ENCODE measurements at places on chromosomes 16 and 17.

DNA sequence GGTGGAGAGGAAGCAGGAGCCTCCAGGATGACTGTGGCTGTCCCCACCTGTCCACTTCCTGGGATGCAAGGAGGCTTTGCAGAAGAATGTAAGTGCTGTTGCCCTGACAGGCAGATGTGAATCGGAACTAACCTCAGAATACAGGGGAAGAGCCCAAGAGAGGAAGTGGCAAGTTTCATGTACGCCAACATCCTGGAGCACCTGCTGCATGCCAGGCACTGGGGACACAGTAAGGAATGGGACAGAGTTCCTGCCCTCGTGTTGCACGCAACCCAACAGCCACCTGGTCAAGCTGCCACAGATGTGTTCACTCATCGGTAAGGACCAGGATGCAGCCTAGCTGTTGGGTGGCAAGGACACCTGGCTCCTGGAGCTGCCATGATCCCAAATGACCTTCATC is 98.6 kb upstream of the RPL38 start:
- DNase-seq = no peak

DNA sequence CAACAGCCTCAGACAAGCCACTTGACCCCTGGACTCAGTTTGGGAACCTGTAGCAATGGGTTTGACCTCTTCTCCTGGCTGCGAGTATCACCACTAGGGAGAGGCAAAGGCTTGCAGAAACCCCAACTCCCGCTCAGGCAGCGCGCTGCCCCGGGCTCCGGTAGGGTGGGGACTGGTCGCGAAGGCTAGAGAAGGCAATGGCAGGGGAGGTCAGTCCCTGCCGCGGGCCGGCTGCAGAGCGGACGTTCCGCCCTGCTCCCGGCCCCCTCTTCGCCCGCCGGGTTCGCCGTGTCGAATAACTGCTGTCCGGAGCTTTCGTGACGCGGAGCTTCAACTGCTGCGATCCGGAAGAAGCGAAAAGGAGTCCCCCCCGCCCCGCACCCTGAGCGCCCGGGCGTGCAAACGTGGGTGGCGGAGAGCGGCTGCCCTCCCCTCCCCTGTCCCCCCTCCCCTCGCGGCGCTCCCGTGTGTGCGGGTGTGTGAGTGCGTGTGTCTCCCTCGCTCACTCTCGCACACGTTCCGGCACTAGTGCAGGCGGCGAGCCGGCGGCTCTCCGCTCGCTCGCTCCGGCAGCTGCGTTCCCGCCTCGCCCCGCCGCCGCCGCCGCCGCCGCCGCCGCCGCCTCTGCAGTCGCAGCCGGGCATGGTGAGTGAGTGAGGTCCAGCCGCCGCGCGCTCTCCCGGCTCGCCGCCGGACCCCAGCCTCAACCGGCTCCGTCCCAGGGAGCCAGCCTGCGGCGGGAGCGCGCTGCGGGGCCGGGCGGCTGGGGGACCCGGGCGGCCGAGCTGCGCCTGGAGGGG is 772 bp upstream of the SHISA6 start:
- no peak for DNase-seq

DNA sequence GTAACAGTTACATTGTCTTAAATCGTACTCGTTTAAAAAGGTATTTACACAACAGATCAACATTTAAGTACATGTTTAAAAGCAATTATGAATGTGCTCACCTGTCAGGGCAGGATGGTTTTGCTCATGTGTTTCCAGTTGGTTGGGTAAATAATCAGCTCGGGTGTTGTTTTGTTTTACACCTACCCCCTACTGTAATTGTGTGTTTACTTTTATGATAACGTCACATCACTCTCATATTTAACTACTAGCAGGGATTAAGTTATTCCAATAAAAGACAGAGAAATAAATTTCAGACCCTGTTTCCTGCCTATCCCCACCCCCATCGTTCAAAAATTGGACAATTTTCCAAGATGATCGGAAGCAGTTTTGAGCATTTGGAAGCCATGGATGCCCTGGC is 390.2 kb downstream of the SEC14L1 start:
- no peak for DNase-seq

DNA sequence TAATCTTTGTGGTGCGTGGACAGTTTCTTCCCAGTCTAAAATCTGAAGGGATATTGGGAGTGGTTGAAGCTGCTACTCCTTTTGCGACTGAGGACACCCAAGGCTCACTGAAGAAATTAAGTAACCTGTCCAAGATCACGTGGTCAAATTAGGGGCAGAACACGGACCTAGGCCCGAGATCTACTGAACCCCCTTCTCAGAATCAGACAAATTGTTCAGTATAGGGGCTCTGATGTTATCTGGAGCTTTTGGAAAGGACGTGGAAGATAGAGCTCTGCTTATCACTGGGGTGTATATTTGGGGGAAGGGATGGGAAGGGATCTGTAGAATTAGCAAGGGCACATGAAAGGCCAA is 857 bp downstream of the TANGO6 start:
- DNase-seq = no peak

DNA sequence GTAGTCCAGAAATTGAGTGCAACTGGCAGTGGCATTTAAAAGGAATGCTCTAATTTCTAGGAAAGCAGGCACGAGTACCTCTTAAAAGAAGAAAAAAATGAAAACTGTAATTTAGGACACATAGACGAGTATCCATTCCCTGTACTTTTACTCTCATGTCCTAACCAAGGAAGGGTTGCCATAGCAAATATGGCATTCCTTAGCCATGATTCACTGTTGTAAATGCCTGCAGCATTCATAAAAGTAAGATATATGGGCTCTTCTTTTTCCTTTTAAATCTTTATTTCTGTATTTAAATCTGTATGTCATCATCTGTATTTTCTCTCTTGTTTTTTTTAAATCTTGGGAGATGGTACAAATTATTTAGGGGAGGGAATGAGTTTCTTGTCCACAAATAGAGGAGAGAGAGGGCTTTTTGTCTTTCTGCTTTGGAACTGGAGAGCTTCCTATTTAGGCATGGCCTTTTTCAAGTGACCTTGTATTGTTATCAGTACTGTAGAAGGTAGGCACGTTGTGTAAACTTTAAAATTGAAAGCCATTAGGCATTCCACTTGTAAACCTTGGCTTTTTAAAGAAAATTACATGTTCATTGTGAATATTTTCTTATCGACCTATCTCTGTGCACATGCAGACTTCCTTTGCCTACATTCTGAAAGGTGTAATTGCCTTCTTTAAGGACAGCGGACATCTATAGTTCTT is 50.0 kb downstream of the TENT4B start:
- DNase-seq = no peak

DNA sequence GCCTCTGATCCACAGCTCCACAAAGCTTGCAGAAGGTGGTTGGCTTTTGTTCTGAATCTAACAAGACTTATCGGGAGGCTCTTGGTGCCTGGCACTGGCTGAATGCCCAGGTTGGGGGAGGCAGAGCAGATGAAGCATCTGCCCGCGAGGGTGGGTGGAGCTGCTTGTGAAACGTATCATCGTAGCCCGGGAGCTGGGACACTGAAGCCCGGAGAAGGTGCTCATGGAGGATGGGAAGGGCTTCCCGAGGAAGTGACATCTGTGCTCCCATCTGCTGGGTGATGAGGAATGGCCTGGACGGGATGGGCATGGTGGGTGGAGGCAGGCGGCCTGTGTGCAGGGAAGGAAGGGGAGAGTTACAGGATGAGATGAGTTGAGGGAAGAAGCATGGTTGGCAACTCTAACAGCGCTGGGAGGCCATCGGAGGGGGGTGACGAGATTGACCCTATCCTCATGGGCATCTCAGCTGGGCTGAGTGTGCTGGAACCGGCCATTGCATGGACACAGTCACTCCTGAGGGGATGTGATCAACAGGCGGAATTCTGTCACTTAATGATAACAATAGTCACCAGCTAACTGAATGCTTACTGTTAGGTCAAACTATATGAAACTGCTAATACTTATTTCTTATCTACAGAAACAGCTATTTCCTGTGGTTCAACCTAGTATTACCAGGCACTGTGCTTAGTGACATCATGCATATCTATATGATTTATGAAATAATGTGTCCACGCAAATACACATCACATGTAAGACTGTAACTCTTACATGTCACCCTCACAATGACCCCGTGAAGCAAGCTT is 102.7 kb downstream of the ABCC6 start:
- DNase-seq = no peak

DNA sequence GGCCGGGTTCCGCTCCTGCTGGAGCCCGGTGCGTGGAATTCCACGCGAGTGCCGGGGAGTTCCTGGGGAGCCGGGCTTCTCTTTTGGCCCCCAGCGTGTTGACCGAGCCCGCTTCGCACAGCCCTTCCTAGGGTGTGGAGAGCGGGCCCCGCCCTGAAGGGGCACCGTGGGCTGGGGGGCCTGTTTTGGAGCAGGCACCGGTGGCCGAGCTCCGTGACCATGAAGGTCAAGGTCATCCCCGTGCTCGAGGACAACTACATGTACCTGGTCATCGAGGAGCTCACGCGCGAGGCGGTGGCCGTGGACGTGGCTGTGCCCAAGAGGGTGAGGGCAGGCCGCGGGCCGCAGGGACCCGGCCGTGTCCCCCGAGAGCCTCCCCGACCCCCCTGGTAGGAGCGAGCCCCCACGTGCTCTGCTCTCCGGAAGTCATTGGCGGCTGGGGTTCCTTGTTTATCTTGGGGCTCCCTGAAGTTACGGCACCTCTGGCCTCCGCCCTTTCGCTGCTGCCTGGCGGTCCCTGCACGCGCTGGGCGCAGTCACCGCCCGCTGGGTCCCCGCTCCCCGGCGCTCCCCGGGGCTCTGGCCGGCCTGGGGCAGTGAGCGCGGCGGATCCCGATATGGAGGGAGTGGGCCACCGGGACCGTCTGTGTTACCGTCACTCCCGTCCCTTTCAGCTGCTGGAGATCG is 528 bp downstream of the HAGHL start:
- DNase-seq = peak; percentile 37

DNA sequence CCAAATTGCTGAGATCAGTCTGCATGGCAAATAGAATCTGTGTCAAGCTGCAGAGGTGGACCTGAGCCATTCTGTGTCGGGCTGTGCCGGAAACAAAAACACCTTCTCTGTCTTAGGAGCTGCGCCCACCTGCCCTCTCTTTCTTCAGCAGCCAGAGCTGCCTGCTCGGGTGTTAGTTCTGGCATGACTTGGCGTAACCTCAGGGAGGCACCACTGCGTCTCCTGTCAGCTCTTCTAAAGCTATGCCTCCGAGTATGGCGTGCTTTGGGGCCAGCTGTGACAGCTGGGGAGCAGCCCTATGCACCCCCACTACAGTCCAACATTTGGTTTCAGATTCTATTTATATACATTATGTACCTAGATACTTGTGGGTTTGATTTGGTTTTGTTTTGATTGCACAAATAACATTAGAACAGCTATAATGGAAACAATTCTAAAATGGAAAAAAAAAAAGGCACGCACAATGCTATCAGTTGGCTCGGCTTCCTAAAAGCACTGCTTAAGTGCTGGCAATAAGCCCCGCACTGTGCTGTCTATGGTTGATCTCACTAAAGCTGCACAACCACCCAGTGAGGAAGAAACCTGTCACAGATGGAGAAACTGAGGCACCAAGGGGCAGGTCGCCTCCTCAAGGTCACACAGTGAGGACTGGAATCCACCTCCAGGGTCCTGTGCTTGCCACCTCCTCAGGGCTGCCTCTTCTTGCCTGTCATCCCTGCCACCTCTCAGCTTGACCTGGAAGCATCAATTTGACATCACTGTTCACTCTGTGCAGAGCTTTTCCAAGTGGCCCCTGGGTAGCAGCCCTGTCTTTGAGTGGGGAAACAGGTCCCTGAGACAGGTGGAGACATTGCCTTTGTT is 18.7 kb upstream of the ADGRG1 start:
- DNase-seq = peak; percentile 84

DNA sequence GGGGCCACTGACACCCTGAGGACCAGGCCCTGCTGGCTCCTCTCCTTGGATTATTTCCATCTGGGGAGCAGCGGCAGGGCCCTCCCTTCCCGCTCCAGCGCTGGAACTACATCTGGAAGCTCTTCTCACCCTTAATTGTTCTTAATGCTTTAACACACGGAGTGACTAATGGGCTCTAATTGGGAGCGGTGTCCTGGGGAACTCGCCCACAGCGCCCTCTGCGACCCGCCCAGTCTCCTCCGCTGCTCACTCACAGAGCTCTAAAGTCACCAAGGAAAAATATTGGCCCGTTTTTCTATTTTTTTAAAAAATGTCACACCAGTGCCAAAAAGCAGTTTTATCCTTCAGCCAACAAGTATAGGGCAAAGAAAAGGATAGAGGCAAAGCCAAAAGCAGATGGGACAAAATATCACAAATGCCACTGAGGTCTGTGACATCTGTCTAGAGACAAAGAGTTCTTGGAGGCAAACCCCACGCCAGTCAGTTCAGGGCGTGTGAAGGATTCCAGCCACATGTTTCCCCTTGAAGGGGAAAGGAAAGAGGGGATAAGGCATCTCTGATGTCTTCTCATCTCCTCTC is 134.7 kb downstream of the RBFOX3 start:
- no peak for DNase-seq

DNA sequence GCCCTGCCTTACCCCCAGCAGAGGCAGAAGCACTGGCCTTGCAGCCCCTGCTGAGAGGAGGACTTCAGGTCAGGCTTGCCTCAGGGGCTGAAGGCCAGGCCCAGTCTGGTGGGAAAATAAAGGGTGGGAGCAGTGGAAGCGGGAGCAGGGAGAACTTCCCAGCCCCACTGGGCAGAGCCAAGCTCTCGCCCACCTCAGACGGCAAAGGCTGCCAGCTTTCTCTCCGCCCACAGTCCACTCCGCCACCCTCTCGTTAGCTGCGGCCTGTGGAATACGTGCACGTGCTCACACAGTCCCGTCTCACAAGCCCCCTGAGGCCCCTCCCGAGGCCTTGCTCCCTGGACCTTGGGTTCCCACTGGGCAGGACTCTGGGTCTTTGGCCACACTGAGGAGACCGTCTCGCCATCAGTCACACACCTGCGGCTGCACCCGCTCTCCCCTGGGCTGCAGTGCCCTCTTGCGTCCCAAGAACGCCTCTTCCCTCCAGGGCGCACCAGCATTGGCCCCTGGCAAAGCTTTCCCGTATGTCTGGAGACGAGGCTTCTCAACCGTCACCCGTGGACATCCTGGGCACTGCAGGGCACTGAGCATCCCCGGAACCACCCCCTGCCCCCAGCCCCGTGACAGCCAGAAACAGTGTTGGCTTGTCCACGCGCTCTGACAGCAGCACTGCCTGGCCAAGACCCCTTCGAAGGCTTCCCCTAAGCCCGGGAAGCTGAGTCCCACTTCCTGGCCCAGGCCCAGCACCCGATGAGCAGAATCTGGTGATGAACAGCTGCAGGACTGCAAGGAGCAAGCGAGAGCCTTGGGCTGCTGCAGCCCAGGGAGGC is 8.3 kb downstream of the MRPL28 start:
- peak; percentile 76 for DNase-seq

DNA sequence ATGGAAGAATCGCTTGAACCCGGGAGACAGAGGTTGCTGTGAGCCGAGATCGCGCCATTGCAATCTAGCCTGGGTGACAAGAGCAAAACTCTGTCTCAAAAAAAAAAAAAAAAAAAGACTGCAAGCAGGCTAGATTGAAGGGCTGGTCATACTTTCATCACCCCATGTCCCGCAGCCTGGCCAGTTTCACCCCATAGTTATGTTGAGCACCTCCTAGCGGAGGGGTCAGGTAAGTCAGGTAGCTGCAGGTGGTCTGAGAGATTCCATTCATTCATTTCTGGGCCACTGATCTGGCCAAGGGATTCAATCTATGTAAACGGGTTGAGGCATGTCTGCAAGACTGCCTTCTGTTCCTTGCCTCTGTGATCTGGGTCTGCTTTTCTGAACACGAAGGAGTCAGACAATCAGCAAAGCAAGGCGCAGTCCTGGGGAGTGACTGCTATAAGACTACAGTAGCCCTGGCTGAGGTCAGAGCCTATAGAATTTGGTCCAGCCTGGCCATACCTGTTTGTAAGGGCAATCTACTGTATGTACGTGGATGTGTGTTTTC is 23.6 kb upstream of the BPTF start:
- no peak for DNase-seq
